Stimulated activated CD4-positive, alpha-beta T cell treated with anti-CD3 and anti-CD28 coated beads, TNF-alpha, amount 100 ng/mL, for 1 hour (primary cell): ENCODE measurements at places on chromosomes 2 and 18.

DNA sequence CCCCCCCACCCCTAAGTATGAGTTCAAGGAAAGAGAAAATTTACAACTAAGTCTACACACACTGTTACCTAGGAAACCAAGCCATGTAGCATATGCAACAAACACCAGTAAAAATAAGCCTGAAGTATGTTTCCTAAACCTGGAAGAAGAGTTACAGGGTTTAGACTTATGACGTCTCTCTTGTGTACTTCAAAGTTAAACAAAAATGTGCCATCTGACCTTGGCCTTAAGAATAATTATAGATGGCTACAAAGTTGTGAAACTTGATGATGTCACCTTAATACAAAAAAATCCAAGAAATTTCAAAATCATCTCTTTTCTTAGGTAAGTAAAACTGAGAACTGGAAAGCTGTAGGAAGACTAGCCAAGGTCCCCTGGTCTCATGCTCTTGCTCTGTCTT is 297.6 kb upstream of the NRXN1 start:
- DNase-seq: no peak

DNA sequence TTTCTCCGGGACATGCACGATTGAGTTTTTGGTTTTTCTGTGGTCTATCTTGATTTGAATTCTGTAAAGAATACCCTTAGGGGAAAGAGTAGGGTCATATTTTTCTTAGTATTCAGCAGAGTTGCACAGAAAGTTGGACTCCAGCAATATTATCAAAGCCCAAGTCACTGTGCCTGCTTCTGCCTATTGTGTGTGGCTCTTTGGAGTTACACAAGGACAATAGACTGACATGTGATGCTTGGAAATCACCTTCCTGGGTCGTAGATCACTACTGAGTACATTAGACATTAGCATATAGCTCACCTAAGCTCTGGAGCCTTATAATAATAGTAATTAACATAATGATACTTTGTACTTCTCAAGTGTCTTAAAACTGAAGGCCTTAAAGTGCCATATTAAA is 238.8 kb upstream of the FOSL2 start:
- no peak for DNase-seq

GRCh38 chr2:171595456-171595855 is 73.2 kb downstream of the CYBRD1 start:
- DNase-seq: no peak

- DNase-seq: no peak
Measured at GRCh38 chr2:155815851-155816250, 516.7 kb downstream of the NR4A2 start.

DNA sequence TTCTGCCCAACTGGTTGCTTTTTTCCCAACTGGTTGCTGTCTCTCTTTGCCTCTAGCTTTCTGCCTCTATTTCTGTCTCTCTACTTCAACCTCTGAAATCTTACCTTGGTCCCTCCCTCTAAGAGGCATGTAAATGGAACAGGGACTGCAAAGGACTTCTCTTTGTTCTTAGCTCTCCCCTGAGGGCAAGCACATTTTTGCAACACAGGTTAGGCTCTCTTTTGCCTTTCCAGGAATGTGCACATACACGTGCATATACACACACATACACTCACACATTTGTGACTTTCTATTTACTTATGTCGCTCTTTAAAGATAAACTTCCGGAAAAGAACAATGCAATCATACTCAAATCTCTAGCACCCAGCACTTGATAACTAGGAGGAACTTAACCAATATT is 262.6 kb upstream of the DDX18 start:
- no peak for DNase-seq

GRCh38 chr2:145020694-145021093 is 500.8 kb upstream of the ZEB2 start:
- DNase-seq: no peak

DNA sequence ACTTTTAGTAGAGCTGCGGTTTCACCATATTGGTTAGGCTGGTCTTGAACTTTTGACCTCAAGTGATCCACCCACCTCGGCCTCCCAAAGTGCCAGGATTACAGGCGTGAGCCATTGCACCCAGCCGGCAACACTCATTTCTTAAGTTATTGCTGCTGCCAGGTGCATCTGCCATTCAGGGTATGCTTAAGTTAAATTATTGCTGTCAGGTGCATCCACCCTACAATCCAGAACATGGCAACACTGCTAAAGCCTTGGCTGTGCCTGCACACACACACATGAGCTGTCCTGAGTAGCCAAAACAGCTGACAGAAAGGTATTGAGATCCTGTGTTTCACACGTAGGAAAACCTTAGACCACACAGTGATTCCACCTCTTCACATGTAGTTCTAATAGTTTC is 148.2 kb downstream of the FAM161A start:
- no peak for DNase-seq

GRCh38 chr2:158953926-158954763 is 14.3 kb upstream of the TANC1 start:
- no peak for DNase-seq

DNA sequence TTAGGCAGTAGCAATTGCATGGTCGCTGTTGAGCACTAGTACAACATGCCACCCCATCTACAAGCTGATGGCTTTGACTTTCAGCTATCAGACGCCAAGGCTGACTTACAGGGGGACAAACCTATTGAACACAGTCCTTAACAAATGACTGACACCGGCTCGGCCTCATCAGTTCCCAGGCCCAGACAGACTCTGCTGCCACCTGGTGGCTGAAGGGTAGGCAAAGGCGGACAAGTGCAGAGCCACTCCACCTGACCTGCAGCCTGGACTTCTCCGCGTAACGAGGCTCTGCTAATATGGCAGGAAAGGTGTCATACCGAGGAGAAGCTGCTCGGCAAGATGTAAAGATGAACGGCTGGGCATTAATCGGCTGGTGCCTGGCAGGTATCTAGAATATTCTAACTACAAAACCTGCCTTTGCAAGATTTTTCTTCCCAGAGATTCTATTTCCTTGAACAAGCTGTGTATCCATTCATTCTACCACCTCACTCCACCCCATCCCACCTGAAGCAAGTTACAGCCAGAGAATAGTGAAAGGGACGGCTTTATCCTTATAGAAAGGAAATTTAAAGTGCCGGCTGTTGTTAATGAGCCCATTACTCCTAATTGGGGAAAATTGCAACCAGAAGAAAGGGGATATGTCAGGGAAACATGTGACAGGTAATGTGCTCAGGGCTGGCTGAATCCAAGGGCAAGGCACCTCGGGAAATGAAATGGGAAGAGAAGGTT is 67.4 kb downstream of the STEAP3 start:
- DNase-seq: peak; percentile 53

GRCh38 chr2:203787979-203788378 is 79.6 kb upstream of the CTLA4 start:
- DNase-seq: no peak

GRCh38 chr18:30486856-30487255 is 555.7 kb downstream of the DSC3 start:
- DNase-seq: no peak

DNA sequence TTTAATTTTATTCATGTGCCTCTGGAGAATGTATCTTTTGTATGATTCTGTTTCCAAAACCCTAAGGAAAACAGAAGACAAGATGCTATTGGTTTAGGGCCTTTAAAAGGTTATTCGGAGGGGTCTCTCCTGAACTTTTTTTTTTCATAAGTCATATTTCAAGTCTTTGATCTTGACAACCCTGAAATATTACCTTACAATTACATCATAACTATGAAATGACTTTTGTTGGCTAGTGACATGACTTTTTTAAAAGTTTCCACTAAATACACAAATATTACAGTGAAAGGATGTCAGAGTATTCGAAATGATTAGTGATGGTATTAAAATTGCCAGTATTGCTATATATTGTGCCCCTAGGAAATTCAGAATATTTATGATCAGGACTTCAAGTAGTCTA is 31.8 kb upstream of the FZD7 start:
- DNase-seq: no peak

DNA sequence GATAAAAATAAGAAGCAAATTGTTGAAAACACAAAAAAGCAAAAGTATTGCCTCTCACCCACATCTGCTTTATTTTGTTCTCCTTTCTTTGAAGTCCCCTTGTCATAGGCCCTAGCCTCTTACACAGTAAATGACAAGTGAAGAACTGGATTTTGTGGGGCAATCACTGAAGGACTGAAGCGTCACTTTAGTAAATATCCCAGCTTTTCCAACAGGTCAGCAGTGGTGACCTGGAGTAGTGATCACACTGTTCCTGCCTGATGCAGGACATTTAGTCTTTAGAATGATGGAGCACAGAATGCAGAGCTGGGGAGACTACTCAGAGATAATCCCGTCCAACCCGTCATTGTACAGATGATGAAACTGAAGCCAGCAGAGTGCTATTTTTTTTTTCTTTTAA is 28.1 kb upstream of the TDRD15 start:
- no peak for DNase-seq

- DNase-seq: no peak
Measured at GRCh38 chr2:145495590-145495989, 975.7 kb upstream of the ZEB2 start.

DNA sequence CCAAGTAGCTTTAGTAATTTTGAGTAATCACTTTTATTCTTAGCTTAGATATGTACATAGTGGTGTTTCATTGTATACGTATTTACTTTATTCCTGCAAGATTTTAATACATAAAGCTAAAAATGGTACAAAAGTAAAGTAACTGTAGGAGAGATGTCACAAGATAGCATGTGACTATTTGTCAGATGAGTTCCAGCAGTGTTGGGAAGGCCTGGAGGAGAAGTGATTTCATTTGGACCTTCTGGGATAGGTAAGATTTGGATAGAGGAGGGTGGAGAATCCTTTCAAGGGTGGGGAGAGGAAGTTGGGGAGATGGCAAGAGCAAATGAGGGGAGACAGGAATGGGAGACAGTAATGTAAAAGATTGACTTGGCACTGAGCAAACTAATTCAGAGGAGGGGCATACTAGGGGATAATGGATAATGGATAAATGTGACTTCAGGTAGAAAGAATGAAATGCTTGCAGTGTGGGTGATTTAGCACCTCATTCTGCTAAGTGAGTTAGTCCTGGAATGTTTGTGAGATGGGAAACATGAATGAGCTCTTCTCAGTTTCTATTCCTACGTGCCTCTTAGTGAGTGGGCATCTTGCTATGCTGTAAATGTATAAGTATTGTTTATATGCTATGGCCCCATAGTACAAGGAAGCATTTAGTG is 10.5 kb downstream of the WDR43 start:
- no peak for DNase-seq

- no peak for DNase-seq
Measured at GRCh38 chr2:9074930-9075329, 71.4 kb upstream of the MBOAT2 start.

DNA sequence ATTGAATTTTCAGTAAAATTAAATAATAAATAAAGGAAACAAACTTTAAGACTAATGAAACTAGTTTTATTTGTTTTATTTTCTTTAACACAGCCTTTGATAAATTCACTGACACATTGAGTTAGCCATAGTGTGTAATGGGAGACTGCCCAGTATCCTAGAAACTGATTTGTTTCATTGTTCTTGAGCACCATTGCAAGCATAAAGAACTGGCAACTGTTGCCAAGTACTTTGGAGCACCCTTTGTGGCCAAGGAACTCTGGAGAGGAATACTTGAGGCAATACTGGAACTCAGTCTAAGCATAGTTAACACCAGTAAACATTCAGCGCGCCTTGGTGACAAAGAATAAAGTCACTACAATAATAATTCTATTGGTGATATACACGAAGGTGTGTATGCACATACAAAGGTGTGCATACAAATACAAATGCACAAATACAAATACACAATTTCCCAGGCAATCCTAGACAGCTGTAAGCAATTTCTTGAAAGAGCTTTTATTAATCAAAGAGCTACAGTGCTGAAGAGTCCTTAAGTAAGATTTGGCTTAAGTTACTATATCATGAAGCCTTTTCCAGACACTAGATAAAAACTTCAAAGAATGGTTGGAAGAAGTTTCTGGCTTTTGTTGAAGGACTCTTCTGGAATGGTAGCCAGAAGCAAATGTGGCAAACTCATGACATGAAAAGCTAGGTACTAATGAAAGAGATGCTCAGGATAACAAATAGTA is 1371.2 kb downstream of the LRP1B start:
- DNase-seq: no peak

- DNase-seq: no peak
Measured at GRCh38 chr2:86433137-86433536, 8.0 kb upstream of the KDM3A start.

DNA sequence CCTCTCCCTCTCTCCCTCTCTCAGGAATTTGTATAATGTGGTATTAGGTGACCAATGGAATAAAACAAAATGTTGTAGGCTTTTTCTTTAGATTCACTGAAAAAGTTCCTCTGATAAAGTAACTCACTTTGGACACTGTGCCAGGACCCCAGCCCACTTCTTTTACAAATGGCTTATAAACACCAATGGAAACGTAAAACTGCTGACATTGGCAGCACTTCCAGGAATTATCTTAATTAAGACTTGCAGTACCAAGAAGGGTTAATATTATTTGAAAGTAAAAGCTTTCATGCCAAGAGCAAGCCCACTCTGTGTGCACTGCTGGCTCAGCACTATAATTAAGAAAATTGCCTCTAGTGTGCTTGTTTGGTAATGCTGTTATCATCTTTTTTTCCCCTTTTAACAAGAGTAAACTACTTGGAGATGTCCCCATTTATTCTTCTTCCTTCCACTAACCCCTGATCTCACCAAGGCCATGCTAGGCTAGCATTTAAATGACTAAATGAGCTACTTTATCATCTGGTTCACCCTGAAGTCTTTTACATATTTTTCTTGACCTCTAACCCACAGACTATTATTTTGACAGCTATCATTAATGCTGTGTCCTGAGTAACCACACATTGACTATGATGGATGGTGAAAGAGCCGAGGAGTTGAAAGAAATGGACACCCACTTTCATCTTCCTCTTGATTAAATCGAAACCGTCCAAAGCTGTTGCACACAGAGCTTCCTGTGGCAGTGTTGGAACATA is 232.2 kb upstream of the ETAA1 start:
- DNase-seq: no peak

GRCh38 chr18:45496741-45497140 is 118.5 kb upstream of the SLC14A2 start:
- no peak for DNase-seq

DNA sequence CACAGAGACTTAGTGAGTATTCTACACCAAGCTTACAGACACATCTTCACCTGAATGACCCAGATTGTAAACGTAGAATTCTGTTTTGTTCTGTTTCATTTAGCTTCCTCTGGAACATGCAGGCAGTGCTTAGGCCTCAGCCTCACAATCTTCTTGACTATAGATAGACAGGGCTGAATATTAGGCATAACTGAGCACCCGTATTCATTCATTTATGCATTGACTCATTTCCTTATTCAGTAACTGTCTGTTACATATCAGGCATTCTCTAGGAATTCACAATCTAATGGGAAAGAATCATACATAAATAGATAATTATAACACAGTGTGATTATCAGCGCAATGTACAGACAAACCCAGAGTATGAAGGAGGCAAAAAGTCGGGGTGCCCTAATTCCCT is 124.9 kb upstream of the ETAA1 start:
- DNase-seq: no peak

GRCh38 chr2:140457483-140457882 is 1673.3 kb downstream of the LRP1B start:
- no peak for DNase-seq
